ENCODE measurements at places on chromosomes 7 and 10.

- DNase-seq = no peak
These were observed 120.0 kb downstream of the CAMK1D start for GRCh38 chr10:12469345-12469744.

DNA sequence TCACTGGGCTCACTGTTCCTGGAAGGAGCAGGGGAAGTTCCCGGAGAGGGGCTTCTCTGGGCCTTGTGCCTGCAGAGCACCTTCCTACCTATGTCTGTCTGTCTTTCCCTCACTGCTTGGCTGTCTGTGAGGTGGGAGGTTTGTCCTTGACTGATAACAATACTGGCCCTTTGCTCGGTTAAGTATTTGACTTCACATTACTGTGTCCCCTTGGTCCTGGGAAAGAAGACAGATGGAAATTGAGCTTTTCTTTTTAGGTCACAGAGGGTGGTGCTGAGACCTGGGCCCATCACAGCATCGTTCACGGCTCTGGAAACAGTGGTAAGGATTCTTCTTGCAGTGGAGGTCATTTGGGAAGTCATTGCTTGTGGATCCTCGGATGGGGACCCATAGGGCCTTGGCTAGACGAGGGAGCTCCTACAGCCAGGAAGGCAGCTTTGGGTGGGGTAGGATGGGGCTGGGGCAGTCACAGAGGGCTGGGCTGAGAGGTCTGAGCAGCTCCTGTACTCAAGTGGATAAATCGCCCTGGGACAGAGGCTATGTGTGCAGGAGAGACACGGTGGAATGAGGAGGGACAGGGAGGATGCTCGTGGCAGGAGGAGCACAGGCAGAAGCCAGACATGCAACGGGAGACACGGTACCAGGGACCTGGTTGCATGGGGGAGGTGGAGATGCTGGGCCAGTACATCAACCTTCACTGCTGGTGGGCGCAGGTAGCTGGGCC, 450.2 kb downstream of the PLXNA4 start:
- DNase-seq = no peak

GRCh38 chr10:13026873-13027272, 25.4 kb upstream of the CCDC3 start:
- DNase-seq = no peak

DNA sequence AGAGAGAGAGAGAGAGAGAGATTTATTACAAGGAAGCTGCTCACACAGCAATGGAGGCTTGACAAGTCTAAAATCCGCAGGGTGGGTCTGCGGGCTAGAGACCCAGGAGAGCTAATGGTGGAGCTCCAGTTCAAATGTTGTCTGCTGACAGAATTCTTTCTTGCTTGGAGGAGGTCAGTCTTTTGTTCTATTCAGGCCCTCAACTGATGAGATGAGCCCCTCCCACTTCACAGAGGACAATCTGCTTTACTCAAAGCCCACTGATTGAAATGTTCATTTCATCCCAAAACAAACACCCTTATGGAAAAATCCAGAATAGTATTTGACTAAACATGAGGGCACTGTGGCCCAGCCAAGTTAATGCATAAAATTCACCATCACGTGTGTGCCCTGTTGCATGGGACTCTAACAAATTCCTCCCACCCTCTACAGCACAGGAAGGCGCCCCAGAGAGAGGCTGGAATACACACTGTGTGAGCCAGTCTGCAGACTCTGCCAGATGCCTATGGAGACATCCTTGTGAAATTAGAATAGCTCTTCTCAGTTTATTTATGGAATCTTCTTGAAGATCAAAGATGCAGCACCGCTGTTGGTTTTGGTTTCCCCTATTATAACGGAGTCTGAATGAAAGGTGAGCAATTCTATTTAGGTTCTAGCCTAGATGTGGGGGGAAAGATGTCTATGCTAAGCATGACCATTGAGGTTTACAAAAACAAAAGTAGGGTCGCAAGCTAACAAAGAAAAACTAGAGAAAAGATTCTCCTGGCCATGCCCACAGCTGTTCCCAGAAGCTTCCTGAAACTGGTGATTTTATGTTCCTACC, 123.0 kb upstream of the SFMBT2 start:
- no peak for DNase-seq

GRCh38 chr10:123908379-123908778, 16.8 kb upstream of the CPXM2 start:
- no peak for DNase-seq

GRCh38 chr7:155997431-155998327, 185.4 kb upstream of the SHH start:
- no peak for DNase-seq

DNA sequence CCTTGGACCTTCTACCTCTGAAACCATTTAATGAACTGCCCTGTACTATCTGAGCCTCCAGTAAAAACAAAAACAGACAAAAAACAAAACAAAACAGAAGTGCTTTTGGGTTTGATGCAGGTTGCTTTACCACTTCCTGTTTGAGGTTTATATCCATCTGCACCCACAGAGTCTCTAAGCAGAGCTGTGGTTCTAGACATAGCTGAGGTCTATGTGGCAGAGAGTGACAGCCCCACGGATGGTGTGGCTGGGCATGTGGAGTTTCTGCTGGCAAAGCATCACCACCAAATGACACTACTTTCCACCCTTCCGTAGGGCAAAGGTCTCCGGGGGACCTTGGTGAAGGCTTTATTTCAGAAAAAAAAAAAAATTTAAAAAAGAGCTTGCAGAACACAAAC, 754.2 kb downstream of the GRID1 start:
- DNase-seq = no peak

- peak; percentile 48 for DNase-seq
These were observed 83.5 kb upstream of the PRKG1 start for GRCh38 chr10:50990568-50991455.

DNA sequence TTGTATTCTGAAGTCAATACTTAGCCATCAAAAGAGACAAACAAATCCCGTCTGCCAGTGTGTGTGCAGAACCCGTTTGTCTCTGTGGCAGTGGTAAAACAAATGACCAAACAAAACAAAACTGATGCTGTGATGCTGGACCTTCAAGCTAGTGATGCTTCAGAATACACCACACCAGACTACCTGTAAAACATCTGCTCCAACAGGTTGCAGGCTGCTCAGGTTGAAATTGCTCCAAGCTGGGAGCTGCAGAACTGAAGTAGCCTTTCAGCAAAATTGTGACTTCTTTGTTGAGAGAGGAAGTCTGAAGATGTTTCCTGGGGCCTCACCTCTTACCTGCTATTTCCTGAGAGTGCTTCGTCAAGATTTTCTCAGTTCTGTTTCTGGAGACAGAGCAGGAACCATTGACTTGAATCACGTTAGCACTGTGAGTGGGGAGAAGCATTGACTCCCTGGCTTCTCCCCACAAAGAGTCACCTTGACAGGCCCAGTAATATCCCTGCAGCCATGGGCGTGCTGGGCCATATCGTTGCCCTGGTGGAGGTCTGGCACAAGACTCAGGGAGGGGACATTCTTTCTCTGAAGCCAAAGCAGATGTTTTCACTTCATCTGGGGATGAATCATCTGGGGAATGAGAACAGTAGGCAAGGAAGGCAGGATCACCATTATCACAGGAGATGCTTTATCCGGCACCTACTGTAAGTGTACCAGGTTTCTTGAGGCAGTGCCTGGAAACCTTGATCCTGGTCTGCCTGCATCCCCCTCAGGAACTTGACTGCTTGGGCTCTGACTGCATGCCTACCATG, 80.2 kb downstream of the RBM20 start:
- no peak for DNase-seq

GRCh38 chr7:23120106-23120505, 14.5 kb downstream of the KLHL7 start:
- DNase-seq = no peak

- no peak for DNase-seq
These were observed 51.7 kb downstream of the ADRA2A start for GRCh38 chr10:111128331-111129180.

GRCh38 chr10:2076528-2076927, 339.2 kb upstream of the ADARB2 start:
- no peak for DNase-seq

DNA sequence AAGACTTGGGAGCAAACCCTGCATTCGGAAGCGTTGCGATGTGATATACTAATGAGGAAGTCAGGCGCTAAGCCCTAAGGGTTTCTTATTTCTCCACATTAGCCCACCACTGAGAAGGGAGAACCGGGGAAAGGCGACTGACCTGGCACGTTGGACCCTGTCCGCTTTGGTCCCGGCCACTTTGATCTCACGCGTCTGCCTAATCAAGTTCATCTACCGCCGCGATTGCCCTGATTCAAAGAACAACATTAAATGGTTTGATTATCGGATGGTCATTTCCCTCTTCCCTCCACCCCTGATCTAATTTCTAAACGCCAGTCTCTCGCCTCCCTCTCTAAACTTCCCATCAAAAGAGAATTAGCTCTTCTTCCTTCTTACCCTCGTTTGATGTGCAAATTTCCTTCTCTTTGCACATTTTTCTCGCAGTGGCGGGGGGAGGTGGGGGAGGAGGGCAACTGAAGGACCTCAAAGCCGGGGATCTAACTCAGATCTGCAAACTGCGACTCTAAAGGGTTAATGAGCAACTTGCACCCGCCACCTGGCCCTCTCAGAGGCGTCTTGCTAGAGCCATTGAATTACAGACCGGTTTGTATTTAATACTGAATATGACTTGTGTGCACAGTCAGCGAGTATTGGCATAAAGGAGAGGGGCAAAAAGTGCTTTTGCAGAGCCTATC, 687 bp upstream of the DKK1 start:
- no peak for DNase-seq

DNA sequence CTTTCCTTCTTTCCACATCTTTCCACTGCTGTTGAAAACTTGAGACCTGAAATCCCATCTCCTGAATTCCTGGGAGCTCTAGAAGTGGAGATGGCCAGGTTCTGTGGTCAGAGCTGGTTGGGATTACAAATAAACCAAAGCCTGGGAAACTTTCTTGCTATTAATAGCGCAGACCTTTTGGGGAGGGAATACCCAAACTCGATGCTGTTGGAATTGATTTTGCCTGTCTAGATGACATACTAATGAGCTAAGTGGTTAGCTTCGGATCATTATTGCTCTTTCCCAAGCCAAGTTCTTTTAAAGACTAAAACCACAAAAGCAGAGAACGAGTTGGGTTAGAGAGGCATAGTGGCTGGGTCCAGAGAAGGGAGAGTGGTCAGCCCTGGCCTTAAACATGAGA, 76.6 kb downstream of the TCF7L2 start:
- DNase-seq = peak; percentile 49

DNA sequence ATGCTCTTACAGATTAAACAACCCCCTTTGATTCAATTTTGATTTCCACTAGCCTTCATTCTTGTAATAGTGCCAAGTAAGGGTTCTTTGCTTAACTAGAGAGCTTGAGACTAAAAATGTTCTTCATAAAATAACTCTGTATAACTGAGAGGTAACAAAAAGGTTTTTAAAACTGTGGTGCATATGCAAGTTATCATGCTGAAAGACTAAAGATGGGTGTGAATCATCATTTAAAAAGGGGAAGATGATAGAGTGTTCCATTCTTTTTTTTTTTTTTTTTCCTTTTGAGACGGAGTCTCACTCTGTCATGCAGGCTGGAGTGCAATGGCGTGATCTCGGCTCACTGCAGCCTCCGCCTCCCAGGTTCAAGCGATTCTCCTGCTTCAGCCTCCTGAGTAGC, 11.1 kb downstream of the MDFIC start:
- no peak for DNase-seq

GRCh38 chr10:3807928-3808496, 23.0 kb upstream of the KLF6 start:
- no peak for DNase-seq

DNA sequence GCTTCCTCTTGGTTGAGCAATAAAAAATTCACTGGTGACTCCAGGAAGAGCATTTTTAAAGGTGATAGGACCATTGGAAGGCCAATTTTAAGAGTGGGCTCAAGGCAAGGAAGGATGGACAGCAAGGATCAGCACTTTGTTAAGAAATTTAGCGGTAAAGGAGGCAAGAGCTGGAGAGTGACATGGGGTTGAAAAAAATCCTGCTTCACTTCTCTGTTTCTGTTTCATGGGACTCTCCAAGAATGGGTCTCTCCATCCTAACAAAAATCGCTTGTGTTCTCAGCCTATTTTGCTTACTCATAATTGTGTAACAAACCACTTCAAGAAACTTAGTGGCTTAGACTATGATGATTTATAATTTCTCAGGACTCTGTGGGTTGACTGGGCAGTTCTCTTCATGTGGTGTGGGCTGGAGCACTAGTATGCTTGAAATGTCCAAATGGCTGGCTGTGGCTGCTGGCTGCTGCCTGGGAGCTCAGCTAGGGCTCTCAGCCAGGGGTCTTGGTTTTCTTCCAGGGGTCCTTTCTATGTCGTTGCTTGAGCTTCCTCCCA, 59.8 kb upstream of the ZNRF2 start:
- peak; percentile 43 for DNase-seq

- DNase-seq = no peak
These were observed 393.4 kb downstream of the ACTR3B start for GRCh38 chr7:153152801-153153422.

GRCh38 chr7:30260246-30260768, 24.1 kb upstream of the ZNRF2 start:
- no peak for DNase-seq

GRCh38 chr7:94698275-94698674, 42.3 kb upstream of the SGCE start:
- DNase-seq = peak; percentile 64

- DNase-seq = no peak
These were observed 391.4 kb downstream of the NRG3 start for GRCh38 chr10:82266438-82266837.

DNA sequence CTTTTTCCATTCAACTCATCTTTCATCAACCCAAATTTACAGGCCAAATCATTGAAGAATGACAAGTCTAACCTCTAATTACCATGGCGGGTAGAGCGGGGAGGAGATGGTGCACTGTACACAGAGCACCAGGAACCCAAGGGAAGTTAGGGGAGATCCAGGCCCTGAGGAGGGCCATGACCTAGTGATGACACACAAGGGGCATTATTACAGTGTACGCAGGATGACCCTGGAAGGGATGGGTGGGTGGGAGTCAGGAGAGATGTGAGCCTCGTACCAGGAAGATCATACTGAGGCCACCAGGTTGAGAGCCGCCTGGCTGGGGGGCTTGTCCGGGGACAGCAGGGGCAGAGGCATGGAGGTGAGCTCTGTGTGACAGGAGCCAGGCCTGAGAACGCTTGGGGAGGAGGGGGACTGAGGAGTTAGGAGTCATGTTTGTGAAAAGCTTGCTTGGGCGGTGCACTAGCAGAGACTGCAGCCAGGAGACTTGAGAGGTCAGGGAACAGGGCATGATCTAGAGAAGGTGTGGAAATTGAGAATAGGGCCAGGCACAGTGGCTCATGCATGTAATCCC, 89.5 kb upstream of the CCNY start:
- DNase-seq = no peak

- DNase-seq = peak; percentile 29
These were observed 15.0 kb upstream of the PCBD1 start for GRCh38 chr10:70903262-70903921.

- DNase-seq = no peak
These were observed 141.2 kb upstream of the ABCB5 start for GRCh38 chr7:20474249-20474648.

Measured in HFFc6 (cell line).